ENCODE measurements at places on chromosomes 6 and 20.

- no peak for DNase-seq
Measured at GRCh38 chr20:42361402-42361970, 743.3 kb upstream of the CHD6 start.

DNA sequence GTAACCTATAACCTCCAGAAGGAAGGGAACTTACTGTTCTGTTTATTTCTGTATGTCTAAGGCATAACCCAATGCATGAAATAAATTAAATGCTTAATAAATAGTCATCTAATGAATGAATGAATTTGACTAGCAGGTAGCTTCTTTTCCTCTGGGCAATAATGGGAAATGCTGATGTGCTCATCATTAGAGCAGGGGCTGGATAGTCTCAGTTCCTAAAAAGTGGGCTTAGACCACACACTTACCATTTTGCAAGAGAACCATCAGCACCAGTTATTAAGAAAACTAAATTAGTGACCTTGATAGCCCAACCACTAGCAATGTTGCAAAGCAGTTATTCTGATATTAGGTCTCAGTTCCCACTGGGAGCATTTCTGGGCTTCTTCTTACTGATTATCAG is 449.7 kb downstream of the CDC5L start:
- DNase-seq: no peak

- no peak for DNase-seq
Measured at GRCh38 chr6:139982195-139982594, 607.7 kb upstream of the CITED2 start.

DNA sequence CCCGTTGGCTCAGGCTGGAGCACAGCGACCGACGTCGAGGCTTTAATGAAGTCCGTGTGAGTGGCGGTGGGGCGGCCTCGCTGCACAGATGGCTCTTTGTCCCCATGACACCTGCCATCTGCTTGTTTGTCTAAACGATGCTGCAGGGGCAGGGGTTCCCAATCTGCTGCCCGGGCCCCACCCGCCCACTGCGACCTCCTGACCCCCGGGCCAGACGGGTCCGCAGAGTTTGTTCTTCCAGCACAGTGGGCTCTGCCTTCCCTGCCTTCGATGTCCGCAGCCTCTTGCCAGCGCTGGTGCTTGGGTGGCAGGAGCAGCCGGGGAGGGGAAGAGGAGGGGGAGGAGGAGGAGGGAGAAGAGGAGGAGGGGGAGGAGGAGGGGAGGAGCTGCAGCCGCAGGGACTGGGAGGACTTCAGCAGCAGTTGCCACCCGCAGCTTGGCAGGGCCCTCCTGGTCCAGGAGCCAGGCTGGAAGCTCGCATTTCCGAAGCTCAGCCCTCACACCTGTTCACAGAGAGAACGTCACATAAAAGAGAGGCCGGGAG is 210.0 kb downstream of the DLL1 start:
- peak; percentile 86 for DNase-seq

DNA sequence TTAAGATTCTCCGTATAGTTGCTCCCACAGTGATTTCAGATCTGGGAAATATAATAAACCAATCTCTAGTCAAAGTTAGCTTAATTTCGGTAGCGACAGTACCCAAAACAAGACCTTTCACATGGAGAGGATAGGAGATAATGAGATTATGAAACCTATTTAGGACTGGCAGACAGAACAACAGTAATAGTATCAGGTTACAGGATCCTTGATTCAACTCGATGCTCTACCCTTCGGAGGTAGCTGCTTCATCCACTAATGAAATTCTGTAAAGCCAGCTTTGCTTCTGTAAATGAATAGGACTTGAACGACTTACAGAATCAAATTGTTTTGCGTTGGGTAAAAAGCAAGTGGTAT is 534 bp upstream of the AKIRIN2 start:
- DNase-seq: peak; percentile 81

- DNase-seq: no peak
Measured at GRCh38 chr20:9179867-9180266, 111.0 kb downstream of the PLCB4 start.

DNA sequence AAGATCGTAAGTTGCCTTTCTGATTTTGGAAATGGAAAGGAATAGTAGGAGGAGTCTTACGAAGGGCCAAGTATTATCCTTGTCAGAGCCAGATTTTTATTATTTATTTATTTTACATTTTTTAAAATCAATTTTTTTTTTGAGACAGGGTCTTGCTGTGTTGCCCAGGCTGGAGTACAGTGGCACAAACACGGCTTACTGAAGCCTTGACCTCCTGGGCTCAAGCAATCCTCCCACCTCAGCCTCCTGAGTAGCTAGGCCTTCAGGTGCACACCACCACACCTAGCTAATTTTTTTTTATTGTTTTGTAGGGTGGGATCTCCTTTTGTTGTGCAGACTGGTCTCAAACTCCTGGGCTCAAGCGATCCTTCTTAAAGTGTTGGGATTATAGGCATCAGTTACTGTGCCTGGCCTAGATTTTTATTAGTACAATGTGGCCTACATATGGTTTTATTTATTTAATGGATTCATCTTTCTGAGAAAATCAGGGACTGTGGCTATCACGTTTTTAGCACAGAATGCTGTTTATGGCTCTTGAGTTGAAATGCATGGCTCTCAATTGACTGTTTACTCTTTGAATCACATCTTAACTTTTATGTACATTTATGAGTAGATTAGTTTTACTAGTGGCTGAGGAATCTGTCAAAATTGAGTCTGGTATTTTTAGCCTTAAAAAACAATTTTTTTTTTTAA is 16.7 kb downstream of the CDC5L start:
- DNase-seq: no peak
